ENCODE measurements at places on chromosomes 11 and 22.

DNA sequence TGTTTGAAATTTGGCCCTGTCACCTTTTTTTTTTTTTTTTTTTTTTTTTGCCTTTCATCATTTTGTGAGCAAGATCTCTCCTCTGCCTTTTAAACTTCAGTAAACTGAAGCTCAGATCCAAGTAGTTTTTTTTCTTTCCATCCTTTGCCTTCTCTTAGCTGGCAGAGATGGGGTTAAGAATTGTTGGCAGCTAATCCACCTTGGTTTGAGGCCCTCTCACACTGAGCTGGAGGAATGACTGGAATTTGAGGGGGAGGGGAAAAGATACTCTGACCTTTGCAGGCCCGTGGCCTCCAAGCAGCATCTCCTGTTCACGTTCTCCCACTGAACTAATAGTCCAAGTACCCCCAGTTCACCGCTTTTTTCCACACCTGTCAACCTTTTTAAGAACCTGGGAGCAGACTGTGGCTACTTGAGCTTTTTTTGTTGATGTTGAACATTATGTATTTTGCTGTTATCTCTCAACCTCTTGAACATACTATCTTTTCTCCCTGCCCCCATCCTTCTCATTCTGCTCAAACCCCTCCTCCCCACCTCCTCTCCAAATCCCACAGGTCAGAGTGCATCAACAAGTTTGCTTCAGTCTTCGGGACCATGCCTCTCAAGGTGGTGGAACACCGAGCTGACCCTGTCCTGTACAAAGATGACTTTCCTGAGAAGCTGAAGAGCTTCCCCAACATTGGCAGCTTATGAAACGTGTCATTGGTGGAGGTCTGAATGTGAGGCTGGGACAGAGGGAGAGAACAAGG, 66.2 kb downstream of the ALX4 start:
- no peak for DNase-seq

- no peak for DNase-seq
Observed at GRCh38 chr11:116541460-116541859, 231.3 kb downstream of the BUD13 start.

DNA sequence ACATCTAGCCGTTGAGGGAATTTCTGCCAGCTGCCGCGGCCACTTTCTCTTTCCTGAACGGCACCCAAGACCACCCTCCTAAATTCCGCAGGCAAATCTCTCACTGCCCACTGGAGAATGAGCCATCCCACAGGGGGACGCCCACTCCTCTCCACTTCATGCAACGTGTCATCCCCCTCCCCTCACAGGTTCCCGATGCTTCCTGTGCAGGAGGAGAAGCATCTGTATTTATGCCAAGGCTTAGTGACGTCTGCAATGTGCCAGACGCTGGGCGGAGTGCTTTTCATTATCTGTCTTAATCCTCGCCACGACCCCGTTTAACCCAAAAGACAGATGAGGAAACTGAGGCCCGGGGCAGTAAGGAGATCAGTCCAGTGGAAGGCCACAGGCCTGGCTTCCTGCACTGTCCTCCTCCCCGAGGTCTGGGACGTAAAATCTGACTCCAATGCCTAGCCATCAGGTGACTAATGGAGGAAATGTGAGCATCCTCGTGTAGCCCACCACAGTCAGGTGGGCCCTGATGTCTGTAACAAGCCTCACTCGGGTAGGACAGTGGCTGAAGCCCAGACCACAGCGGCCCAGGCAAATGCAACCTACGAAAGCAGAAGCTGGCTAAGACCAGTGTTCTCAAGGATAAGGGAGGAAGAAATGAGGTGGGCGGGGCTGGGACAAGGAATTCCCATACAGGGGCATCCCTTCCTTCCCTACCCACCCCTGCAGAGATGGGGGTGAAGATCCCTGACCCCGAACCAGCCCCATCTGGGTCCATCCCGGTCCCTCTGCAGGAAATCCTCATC, 23.1 kb downstream of the MN1 start:
- no peak for DNase-seq

- DNase-seq = no peak
Observed at GRCh38 chr11:134762248-134763029, 350.4 kb upstream of the B3GAT1 start.

- DNase-seq = no peak
Observed at GRCh38 chr11:113448316-113448677, 26.9 kb downstream of the DRD2 start.

DNA sequence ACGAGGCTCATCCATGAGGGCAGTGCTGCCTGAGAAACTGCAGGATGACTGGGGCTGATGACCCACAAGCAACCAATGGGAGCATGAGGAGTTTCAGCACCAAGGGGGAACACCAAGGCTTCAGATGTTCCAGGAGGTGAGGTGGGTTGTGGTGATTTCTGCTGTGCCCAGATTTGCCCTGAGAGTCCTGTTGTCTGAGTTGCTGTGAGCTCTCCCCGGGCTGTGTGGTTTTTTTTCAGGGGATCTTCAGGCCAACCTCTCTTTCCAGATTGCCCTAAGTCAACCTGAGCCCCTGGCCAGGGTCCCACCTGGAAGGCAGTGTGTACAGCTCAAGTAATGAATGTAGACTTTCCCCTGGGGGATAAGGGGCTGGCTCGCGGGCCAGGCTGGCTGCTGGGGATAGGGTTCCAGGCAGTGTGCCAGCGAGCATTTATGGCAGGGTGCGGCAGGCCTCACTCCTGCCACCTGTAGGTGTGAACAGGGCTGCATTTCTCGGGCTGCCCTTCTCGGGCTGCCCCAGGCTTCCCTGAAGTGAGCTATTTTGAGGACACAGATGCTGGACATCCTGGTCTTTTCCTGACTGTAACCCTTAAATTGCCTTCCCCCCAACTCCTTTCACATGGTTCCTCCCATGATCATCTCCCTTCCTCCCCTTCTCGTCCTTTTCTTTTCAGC, 9.8 kb downstream of the SLC22A6 start:
- DNase-seq = no peak

GRCh38 chr11:6194065-6194581, 4.9 kb upstream of the OR52W1 start:
- DNase-seq = no peak

DNA sequence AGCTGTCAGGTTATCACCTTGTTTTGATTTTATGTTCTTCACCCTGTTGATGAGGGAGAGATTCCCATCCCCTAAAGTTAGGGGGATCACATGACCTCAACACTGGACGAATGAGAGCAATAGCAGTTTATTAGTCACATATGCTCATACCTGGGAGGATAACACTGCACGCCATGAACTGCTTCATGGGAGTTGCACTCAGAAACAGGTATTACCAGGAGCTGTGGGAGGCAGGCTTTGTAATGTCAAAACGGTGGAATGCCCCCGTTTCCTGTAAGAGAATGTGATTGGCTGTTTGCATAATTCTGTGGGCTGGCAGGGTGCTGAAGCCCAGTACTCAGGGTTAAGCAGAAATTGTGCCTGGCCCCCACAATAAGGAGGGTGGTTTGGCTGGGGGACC, 3.2 kb upstream of the THY1 start:
- DNase-seq = no peak

- no peak for DNase-seq
Observed at GRCh38 chr22:36914390-36914752, 943 bp downstream of the CSF2RB start.

GRCh38 chr22:50007057-50007511, 5.5 kb downstream of the IL17REL start:
- no peak for DNase-seq

DNA sequence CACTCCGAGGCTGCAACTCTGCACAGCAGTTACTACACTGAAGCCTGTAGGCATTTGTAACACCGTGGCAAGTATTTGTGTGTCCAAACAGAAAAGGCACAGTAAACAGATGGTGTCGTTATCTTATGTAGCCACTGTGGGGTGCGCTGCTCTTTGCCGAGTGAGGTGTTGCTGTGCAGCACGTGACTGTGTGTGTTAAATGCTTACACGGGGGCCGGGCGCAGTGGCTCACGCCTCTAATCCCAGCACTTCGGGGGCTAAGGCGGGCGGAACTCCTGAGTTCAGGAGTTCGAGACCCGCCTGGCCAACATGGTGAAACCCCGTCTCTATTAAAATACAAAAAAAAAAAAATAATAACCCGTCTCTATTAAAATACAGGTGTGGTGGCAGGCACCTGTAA, 11.5 kb downstream of the ZBED4 start:
- no peak for DNase-seq

DNA sequence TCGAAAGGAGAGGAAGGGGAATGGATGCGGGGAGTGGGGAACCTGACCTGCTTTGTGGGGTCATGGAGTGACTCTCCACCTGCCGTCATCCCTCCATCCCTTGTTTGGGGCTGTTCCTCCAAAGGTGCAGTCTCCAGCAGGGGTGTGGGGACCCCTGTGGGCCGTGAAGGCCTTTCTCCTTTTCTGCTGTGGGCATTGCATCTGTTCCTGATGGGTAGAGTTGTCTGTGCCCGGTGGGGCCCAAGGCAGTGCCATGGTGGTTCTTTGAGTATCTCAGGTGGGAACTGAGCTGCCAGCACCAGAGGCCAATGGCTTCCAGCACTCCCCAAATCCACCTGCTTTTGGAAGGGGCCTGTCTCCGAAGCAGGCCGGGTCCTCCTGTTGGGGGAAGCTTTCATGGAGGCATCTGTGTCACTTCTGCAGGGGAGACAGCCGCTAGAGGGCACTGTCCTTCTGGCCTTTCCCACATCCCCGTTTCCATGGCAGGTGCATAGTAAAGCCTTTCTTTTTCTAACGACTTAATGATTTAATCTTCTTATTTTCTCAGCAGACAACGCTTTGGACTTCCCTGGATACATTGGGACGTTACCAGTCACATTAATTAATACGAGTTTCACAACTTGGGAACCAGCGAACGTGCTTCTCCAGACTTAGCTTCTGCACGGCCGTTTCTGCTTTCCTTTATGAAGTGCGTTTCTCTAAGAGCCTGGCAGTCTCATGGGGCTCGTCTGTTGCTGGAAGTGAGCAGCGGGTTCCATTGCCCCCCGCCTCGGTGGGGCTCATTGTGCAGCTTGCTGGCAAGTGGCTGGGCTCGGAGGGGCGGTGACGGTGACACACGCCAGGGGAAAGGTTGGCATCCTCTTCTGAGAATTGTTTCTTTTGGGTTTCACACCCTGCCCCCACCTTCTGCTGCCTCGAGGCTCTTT, 57.1 kb downstream of the PARVB start:
- peak; percentile 61 for DNase-seq

DNA sequence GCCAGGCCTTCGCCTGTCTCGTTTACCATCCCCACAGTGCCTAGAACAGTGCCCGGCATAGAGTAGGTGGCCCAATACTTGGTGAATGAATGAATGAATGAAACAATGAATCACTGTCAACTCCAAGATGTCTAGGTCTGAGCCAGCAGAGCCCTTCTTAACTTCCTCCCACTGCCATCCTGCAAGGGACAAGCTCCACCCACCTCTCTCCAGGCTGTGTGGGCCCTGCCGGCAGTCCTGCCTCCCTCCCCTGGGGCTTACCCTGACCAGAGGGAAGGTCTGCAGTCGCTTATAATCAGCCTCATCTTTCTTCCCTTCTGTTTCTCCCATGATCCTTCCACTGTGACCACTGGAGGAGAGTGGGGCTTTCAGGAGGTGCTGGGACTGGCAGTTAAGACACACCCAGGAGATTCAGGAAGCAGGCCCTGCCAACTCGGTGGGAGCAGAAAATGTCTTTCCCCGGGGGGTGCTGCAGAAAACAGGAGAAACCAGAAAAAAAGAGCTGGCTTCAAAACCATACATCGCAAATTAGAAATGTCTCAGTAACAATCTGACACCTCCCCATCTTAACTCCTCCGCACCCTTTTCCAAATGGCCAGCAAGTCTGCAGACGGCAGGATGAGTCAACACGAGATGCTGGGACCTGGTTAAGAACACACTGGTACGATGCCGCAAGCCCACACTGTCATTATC, 11.4 kb downstream of the DNAL4 start:
- DNase-seq = no peak

GRCh38 chr22:50210378-50211139, 9.7 kb downstream of the SELENOO start:
- DNase-seq = no peak

Data from stimulated activated CD4-positive, alpha-beta T cell treated with anti-CD3 and anti-CD28 coated beads, TNF-alpha, amount 100 ng/mL, for 1 hour (primary cell).